Femur (tissue), 1 donor: ENCODE measurements at places on chromosomes 5 and 9.

DNA sequence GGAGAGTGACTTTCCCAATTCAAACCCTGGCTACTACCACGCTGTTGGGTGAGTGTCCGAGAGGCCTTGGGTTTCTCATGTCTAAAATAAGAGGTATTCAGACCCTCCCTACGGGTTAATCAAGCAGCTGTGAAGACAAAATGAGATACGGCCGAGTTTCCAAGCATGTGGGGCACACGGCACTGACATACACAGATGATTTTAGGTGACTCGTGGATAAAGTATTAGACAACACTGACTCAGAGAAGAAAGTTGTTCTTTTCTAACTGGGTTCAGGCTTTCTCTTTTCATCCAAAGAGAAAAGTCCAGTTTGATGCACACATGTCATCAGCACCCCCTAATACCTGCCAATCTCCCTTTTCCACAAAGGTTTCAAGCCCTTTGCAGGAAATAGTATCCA is 15.6 kb downstream of the FOXI1 start:
- no peak for DNase-seq

DNA sequence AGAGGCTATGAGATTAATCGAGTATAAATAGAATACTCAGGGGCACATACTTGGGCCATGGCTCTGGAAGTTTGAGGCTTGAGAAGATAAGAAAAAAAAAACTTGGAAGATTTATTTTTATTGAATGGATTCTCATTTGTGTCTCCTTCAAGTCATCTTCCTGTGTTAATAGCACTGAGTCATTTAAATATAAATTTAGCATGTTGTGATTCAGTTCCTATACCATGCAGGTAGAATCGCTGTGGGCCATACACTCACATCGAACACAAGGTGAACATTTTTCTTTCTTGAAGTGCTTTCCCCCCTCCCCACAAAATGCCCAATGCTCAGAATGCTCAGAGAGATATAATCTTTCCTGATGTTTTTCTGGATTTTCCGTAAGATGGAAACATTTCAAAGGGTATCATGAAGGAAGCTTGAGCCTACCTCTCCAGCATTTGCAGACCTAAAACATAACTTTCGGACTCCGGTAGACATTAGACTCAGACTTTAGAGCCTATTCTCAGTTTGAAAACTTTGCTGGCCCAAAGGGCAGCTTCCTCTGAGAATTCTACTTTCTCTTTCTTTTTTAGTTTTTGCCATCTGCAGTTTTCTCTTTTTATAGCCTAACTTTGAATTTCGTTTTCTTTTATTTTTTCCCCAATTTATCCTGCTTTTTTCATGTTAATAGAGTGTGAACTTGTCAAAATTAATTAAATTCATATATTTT is 737.6 kb upstream of the NUDT12 start:
- DNase-seq: no peak

- DNase-seq: no peak
Observed at GRCh38 chr9:84677080-84677479, 7.6 kb downstream of the NTRK2 start.

- no peak for DNase-seq
Observed at GRCh38 chr9:2321523-2322148, 300.0 kb upstream of the VLDLR start.

DNA sequence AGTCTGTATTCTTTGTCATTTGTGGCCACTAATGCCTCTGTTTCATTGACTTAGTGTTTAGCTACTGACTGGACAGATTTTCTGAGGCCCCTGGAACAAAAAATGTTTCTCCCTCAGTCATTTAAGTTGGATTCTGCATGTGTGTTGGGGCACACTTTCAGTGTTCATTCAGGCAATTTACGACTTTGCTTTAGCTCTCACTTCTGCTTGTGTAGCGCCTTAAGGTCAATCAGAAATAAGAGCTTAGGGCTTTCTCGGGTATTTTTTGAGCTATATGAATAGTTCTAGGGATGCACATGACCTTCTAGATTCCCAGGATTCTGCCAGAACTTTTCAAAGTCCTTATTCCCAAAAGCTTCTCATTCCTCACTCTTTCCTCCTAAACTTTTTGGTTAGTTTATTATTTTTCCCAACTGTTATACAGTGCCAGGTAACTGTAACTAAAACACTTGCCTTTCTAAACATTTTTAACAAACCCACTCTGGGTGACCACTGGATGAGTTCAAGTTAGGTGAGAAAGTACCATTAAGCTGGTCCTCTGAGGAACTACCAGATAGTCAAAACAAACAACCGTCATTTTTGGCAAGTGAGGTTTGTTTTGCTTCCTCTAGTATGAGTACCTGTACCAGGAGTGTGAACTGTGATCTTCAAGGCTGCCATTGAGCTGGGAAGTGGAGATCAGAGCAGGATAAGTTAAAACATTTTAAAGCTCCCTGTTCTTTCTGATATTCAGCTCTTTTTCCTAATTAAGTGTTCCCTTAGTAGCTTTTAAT is 571.3 kb upstream of the TLE4 start:
- DNase-seq: no peak

DNA sequence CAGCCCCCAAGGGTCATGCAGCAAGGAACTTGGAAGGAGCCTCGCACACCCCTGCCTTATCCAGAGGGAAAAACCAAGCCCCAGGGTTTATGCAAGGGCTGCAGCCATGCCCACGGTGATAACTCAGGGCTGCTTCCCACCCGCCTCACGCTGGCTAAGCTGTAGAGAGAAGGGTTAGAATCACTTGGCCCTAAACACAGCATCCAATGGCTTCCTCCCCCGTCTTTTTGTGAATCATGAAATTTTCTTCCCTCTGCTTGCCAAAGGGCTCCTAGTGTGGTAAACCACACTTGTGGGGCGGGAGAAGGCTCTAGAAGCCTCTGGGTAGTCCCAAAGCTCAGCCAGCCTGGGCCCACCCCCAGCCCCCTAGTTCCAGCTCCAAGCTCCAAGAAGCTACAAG is 55.9 kb upstream of the ORM1 start:
- DNase-seq: no peak

- DNase-seq: peak; percentile 96
Observed at GRCh38 chr9:17134396-17135294, at the start of gene CNTLN. Gene CNTLN, plus strand, starts transcription at chr9:17135040. Its CDS starts 26 bp downstream, at chr9:17135066.
